ENCODE measurements at places on chromosomes 2 and 18. TPM values are rescaled to one million over a fixed set of nuclear protein-coding genes. Genes with fewer than 3 reads are reported as not detected.

Gene PDCL3
- total RNA-seq: 22.4 TPM

DNA sequence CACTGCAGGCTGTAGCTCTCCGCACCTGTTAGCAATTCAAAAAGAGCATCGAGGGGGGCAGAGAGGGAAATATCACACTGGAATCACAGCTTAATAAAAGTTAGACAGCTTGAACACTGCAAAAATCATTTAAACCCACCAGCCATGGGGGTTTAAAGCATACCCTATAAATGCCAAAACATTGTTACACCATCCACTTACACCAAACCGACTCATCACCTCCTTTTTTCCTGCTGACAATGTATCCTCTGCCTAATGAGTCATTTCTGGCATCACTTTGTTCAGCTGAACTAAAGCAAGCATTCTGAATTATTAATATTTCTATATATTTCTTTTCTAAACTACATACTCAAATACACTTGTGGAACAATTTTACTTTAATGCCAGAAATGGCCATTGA, 21.6 kb downstream of the MC4R start:
- no peak for DNase-seq

- no peak for DNase-seq
Observed at GRCh38 chr2:204321910-204322751, 223.1 kb upstream of the PARD3B start.

Gene EVX2
- total RNA-seq: not detected
